Stimulated activated naive CD4-positive, alpha-beta T cell (primary cell): ENCODE measurements at places on chromosomes 12 and 14.

DNA sequence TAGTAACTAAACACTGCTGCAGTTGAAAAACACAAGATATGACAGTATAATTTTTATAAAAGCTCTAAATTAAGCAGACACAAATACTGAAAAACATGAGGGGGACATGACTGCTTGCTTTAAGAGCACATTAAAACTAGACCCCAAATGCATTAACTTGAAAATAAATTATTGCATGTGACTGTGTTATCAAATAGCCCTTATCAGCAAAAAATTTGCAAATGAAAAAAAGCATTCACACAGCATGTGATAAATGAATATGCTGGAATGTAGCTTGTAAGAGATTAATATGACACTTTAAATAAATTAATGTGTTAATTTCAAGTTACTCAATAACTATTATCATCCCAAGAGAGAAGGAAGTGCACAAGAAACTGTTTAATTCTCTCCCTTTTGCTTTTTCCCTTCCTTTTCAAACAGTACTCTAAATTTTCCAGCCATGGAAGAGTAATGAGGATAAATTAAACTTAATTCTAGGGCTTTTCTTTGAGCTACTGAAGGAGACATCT, 1422.1 kb upstream of the FLRT2 start:
- DNase-seq, result no peak

DNA sequence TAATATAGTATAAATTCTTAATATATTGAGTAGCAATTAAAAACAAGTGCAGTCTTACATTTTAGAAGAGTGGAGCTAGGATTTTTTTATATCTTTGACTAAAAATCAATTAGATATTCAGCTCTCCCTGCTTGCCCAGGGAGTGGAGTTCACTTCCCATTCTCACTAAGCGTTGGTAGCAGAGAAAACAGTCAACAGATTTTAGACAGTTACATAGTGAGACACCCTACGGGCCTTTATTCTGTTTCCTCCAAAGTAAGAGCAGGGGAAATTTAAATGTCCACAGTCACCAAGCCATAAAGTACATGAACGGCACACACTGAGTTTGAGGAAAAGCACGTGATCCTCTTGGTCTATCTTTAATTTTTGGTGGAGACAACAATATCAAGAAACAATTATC, 131.6 kb upstream of the PLEKHG7 start:
- DNase-seq, result no peak

DNA sequence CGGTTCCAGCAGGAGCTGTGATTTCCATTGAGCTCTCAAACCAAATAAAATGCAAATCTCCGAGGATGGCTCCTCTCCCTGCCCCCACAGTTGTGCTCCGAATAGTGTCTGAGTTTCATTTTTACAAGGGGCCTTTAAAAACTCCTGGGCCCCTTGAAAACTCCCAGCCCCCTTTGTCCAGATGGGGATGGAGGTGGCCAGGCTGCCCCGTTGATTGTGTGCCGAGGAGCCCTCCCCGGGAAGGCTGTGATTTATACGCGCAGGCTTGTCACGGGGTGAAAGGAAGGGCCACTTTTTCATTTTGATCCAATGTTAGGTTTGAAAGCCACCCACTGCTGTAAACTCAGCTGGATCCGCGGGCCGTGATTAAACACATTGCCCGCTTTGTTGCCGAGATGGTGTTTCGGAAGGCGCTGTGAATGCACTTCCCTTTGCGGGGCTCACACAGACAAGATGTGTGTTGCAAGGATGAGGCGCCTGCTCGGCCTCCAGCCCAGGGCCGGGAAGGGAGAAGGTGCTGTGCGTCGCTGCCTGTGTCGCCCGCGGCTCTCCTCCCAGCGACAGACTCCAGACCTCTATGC, 98.8 kb downstream of the TMEM132C start:
- no peak for DNase-seq

DNA sequence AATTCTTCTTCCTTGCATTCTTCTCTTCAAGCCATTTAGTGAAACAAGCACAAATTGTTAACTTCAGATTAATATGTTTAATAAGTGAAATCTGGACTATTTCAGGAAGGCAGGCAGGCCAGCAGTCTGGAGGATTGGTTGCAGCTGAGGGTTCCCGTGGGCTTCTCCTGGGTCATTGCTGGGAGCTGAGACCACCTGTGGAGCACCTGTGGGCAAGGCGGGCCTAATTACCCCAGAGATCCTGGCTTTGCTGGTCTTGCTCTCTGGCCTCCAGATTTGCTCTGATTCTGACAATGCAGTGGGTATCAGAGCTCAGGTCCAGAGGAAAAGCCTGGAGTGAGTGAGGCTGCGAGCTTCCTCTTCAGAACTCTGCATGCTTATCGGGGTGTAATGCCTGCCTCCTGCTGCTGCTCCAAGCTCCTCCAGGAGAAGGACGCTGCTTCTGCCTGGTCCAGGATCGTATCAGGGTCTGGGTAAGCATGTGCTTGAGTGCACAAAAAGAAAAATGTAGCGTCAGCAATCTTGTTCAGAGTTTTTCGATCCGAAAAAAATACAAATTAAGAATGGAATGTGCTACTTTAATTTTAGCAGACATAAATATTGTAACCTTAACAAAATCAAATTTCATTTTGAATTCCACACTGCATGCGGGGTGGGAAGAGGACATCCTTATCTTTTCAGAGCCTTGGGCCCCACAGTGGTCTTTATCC, 93.8 kb downstream of the TMEM30B start:
- no peak for DNase-seq

- DNase-seq, result no peak
Observed at GRCh38 chr12:15336768-15337553, 14.7 kb downstream of the PTPRO start.

DNA sequence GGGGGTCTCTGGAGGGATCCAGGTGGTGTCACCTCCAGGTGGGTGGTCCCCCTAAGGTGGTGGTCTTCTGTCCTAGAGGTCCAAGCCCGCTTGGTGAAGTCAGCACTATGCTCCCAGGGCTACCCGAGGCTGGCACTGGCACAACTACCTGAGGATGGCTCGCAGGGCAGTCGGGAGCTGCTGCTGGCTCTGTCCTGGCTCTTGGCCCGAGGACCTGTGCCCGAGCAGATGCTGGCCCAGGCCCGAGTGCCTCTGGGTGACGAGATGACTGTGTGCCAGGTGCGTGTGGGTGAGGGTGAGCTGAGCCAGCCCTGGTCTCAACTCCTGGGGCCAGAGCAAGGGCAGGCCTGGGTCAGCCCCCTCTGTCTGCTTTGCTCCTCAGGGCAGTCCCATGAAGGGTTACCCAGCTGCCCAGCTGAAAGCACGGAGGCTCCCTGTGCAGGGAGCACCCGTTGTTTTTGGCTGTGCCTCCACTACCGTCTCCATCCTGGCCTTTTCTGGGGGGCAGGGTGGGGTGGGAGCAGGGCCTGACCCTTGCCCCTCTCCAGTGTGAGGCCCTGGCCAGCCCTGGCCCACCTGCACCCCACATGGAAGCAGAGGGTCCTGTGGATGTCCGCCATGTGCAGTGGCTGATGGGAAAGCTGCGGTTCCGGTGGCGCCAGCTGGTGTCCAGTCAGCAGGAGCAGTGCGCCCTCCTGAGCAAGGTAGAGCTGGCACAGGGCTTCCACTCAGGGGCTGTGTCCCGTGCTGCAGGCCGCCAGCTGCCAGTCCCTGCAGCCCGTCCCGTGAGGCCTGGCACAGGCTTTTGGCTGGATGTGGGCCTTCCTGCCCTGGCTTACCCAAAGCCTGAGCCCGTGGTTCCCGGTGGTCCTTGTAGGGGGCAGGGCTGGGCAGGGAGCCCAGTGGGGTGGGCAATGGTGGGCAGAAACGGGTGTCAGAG, 1.3 kb downstream of the TEDC1 start:
- no peak for DNase-seq
